ENCODE measurements at places on chromosomes 5 and 9.

DNA sequence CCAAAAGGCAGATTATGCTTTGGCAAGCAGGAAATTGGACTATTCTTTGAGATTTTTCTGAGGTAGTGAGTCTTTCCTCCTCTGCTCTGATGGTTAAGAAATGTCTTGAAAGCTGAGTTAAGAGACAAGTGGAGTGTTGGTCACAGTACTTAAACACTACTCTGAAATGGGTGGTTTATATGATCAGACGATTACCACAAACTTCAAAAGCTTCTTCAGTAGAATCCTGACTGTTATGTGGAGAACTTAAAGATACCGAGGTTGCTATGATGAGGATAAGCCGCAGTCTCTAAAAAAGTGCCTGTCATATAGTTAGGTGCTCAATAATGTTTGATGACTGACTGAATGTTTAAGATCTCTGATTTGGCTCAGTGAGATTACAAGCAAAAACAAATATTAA, 24.3 kb downstream of the GCNT4 start:
- no peak for DNase-seq

DNA sequence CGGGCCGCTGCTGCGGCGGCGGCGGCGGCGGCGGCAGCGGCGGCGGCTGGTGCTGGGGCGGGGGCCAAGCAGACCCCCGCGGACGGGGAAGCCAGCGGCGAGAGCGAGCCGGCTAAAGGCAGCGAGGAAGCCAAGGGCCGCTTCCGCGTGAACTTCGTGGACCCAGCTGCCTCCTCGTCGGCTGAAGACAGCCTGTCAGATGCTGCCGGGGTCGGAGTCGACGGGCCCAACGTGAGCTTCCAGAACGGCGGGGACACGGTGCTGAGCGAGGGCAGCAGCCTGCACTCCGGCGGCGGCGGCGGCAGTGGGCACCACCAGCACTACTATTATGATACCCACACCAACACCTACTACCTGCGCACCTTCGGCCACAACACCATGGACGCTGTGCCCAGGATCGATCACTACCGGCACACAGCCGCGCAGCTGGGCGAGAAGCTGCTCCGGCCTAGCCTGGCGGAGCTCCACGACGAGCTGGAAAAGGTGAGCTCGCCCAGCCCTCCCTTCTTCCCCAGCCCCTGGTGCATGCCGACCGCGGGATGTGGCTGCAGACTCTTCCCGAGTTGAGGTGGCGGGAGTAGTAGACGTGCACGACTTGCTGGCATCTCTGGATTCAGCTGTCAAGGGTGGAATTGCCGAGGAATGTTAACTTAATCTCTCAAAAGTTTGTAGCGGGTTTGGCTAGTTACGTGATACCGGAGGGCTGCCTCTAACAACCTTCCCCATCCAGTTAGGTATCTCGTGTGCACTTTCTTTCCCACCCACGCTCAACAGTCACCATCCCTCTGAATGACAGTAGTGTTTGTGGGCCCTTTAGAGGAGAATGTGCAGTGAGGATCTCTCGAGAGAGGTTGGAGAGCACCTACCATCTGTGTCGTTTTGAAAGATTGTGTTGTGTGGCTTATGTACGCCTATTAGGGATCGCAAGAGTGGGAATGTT, 932 bp downstream of the SLC12A2 start:
- DNase-seq: no peak

DNA sequence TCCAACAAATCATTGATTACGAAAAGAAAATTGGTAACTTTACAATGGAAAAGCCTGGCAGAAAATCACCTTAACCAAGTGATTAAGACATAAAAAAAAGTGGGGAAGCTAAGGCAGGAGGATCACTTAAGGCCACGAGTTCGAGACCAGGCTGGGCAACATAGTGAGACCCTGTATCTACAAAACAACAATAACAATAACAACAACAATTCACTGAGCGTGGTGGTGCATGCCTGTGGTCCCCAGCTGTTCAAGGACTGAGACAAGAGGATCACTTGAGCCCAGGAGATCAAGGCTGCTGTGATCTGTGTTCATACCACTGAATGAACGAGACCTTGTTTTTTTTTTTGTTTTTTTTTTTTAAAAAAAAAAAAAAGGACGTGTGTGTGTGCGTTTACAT, 21.3 kb downstream of the PTBP3 start:
- DNase-seq: no peak

GRCh38 chr5:178383919-178384815, 151.6 kb upstream of the PHYKPL start:
- no peak for DNase-seq

DNA sequence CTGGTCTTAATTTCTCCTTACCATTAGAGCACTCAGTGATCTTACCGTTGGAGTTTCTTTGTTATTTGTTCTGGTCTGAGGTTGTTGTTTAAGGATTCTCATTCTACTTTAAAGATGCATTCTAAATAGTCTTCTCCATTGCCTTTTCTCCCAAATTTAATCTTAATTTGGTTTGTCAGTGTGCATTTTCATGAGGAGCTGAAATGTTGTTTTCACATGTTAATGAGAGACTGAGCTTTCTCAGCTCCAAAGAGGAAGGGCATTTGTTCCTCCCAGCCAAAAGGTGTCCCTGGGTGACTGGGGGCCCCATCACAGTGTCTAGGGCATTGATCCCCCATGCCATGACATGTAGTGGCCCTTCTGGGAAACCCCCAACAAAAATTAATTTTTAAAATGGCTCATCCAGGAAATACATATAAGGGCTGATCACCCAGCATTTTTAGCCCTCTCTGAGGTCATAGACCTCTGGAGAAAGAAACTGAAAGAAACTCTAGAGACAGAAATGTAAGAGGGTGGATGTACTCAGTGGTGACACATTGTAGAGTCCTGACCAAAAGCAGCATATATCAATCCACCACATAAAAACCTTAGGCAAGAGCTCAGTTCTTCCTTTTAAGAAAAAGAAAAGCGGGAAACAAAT, 240.4 kb upstream of the RAI14 start:
- DNase-seq: no peak

- DNase-seq: no peak
Measured at GRCh38 chr5:31477971-31478370, 53.9 kb downstream of the DROSHA start.

DNA sequence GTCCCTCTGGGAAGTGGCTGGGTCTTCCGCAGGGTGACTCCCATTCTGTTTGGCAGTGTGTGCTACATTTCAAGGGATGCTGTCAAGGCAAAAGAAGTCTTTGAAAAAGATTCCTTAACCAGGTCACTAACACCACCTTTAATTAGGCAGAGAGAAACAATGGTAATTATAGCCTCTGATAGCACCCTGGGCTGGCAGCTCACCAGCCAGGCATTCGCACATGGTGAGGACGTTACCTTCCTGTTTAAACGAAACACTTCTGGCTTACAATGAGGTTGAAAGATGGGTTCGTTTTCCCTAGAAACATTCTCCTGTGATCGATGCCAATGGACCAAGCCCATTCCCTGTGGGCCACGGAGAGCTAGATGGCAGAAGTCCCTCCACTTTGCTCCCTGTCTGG, 230.1 kb upstream of the PANK3 start:
- DNase-seq: no peak

- DNase-seq: no peak
Measured at GRCh38 chr5:117888688-117889087, 1099.7 kb downstream of the DTWD2 start.

GRCh38 chr9:21964925-21965385, 29.2 kb downstream of the CDKN2A start:
- DNase-seq: no peak

DNA sequence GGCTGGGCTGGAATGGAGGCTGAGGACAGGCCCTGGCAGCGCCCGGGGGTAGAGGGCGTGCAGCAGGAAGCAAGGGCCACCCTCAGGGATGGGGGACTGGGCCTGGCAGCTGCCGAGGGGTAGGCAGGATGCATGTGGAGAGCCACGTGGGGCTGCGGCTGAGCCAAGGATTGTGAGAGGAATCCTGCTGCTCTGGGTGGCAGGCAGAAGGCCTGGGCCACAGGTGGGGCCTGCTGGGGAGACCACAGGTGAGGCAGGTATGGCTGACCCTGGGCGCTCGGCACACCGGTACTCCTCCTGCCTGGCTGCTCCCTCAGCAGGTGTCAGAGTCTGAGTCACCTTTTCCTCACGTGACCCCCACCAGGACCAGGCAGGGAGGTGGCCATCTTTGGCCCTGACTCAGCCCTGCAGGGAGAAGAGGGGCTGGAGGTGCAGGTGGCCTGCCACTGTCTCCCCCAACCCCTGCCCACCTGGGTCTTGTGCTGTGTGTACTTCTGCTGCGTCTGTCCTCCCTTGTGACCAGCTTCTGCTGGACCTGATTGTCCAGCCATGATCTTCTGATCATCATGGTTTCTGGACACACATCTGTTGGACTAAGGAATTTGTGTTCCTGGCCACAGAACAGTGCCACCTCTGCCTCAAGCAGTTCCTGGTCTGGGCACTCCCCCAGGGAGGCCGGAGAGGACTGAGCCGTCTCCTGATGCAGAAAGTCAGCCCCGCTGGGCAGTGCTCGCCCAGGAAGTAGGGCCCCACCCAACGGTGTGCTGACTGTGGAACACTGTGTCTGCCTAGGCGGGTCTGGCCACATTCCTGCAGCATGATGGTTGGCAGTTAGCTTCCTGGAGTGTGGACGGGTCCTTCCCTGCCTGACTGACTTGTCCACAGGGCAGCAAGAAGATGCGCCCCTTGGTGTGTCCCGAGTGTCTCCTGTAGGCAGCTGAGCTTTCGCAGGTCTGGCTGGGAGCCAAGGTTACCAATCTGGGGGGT, 6.4 kb downstream of the ARRDC1 start:
- no peak for DNase-seq

- DNase-seq: no peak
Measured at GRCh38 chr5:7274203-7274602, 121.7 kb upstream of the ADCY2 start.

- no peak for DNase-seq
Measured at GRCh38 chr9:91571036-91571435, 147.4 kb upstream of the NFIL3 start.

- no peak for DNase-seq
Measured at GRCh38 chr9:14216612-14217194, 97.2 kb downstream of the NFIB start.

DNA sequence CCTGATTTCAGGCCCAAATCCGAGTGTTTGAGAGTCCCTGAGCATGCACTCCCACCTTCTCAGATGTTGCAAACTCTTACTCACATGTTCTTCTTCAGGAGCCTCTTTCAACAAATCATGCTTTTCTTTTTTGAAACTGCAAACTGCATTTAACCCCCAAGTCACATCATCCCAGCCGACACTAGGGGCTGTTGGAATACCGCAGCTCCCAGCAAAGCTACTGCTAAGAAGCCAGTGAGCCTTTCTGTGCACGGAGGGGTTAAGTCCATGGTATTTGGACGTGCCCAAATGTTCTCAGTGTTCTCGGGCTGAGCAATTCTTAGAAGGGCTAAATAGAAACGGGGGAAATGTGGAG, 282.9 kb downstream of the NFIB start:
- no peak for DNase-seq

GRCh38 chr9:76246680-76247079, 147.5 kb downstream of the RFK start:
- DNase-seq: no peak

- peak; percentile 60 for DNase-seq
Measured at GRCh38 chr9:129139233-129139992, 28.2 kb downstream of the PTPA start.

DNA sequence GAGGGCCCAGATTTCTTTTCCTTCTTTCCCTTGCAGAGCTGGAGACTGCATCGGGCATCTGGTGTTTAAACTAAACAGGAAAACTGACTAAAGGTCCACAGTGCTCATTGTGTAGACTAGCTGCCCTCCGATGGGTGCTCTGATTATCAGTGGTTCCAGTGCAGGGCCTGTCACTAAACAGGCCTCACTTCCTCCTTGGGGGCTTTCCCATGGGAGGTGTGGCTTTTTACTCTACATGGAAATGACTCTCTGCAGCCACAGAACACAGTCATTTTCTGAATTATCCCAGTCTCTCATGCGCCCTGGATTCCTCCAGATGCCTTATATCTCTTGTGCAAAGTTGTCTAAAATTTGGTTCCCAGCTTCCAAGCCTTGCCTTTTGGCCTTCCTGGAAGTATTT, 199.2 kb downstream of the TRIO start:
- no peak for DNase-seq

- no peak for DNase-seq
Measured at GRCh38 chr5:55234121-55234700, 803 bp upstream of the CCNO start.

GRCh38 chr5:35938568-35939227, at the start of gene CAPSL:
Gene CAPSL, minus strand, starts transcription at chr5:35938622. Its CDS starts 17,502 bp downstream, at chr5:35921120.
- DNase-seq: peak; percentile 70

GRCh38 chr9:105608721-105609598, 51.0 kb downstream of the FKTN start:
- DNase-seq: no peak

- no peak for DNase-seq
Measured at GRCh38 chr5:7970816-7971215, 101.9 kb downstream of the MTRR start.

DNA sequence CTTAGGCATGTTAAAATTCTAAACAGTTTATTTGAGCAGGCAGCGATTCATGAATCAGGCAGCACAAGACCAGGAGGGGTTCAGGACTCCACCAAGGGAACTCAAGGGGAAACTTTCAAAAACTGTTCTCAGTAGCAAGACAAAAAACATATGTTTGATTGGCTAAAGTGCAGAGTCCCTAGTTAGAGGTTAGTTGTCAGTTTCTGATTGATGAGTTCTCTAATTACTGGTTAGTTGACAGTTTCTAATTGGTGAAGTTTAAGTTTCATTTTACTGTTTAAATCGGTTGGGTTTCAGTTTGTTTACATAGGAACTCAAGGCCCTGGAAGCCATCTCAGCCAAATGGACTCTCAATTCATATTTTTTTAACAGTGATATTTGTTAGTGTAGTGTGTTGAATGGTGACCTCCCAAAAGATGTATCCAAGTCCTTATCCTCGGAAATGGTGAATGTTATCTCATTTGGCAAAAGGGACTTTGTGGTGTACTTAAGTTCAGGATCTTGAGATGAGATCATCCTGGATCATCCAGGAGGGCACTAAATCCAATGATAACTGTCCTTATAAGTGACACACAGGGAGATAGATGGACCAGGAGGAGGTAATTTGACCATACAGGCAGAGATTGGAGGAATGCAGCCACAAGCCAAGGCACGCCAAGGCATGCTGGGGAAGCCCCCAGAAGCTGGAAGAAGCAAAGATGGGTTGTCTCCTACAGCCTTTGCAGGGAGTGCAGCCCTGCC, 219.2 kb upstream of the RAI14 start:
- DNase-seq: no peak

- no peak for DNase-seq
Measured at GRCh38 chr5:108655750-108656450, 91.8 kb upstream of the FER start.

DNA sequence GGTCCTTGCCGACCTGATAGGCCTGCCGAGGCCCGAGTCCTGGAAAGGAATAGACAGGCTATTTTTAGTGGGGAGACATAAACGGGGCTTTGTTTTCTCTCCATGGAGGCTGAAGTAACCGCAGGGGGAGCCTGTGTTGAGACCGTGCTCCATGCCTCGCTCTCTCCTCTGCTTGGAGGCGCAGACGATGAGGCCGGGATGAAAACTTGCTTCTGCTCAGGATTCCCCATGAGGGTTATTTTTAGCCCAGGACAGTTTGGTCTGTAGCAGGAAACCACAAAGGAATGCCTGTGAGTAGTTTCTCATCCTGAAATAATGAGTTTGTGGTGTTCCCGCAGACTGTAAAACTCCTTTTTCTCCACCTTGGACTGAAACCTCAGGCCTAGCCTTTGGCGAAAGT, 81.9 kb upstream of the RARS1 start:
- no peak for DNase-seq

GRCh38 chr9:132381966-132382541, 24.6 kb downstream of the TTF1 start:
- DNase-seq: no peak
